Activated T-cell treated with anti-CD3 and anti-CD28 coated beads, Interleukin-2, amount 50 U/mL, for 72 hours (primary cell): ENCODE measurements at places on chromosomes 5 and 9. TPM values are rescaled to one million over a fixed set of nuclear protein-coding genes. Genes with fewer than 3 reads are reported as not detected.

Gene BTNL3
- 0.10 TPM for total RNA-seq

Gene SARDH
- 4.7 TPM for total RNA-seq

Gene CYLC2
- total RNA-seq: not detected

Gene NR4A3
- 53.1 TPM for total RNA-seq

Gene LHFPL2
- 0.12 TPM for total RNA-seq
